ENCODE measurements at places on chromosomes 12 and 14.

GRCh38 chr14:22505309-22505696 is 83.7 kb downstream of the DAD1 start:
- no peak for DNase-seq

GRCh38 chr12:25784669-25785068 is 173.8 kb upstream of the RASSF8 start:
- no peak for DNase-seq

DNA sequence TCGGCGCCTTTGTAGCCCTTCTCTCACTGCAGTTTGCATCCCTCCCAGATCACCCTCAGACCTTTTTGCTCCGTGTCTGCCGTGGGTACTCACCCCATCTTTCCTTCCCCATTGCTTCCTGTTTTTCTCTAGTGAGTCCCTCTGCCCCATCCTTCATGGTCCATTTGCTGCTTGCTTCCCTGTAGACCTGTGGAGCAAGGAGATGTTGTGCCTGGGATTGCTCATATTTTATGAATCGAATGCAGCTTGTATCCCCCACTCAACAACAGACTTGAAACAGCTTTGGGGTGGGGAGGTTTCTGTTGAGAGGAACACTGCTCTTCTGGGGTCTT is 661 bp downstream of the DENR start:
- DNase-seq: no peak

- DNase-seq: no peak
Observed at GRCh38 chr14:60720391-60720790, 3.8 kb downstream of the SIX4 start.

DNA sequence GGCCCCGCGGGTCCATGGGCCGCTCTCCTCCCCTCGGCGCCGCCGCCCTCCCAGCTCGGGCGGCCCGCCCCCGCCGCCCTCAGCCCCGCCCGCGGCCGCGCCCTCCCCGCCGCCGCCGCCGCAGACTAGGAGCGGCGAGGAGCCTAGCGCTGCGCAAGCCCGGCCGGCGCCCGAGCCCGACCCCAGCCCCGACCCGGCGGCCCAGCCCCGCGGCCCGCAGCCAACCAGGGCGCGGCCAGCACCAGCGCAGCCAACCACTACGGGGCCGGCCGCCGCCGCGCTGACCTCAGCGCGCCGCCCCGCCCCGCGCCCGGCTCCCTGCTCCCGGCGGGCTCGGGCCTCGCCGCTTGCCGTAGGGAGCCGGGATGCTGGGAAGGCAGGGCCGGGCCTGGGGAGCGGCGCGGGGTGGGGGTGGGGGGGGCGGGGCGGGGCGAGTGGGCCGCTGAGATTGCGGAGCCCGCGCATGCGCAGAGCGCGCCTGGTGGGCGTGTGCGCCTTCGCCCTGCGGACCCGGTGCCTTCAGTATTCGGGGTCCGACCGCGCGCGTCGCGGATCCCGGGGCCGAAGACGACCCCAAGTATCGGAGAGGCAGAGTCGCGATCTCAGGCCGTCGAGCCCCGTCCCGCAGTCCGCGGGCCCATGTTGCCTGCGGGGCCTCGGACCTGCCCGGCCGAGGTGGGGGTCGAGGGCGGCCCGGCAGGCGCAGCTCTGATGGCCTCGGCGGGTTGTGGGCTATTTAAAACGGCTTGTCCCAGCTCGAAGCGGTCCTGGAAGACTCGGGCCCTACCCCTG is at the start of gene CDC42BPB:
CDC42BPB (minus strand) TSS at position 178 of the 792 bp plus-strand sequence. CDS start 376 bp downstream, outside the sequence.
- DNase-seq: peak; percentile 55

DNA sequence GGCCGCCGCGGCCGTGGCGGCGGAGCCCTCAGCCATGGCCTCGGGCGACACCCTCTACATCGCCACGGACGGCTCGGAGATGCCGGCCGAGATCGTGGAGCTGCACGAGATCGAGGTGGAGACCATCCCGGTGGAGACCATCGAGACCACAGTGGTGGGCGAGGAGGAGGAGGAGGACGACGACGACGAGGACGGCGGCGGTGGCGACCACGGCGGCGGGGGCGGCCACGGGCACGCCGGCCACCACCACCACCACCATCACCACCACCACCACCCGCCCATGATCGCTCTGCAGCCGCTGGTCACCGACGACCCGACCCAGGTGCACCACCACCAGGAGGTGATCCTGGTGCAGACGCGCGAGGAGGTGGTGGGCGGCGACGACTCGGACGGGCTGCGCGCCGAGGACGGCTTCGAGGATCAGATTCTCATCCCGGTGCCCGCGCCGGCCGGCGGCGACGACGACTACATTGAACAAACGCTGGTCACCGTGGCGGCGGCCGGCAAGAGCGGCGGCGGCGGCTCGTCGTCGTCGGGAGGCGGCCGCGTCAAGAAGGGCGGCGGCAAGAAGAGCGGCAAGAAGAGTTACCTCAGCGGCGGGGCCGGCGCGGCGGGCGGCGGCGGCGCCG is 381 bp downstream of the YY1 start:
- no peak for DNase-seq

GRCh38 chr12:46380022-46380796 is 7.6 kb upstream of the SLC38A2 start:
- DNase-seq: no peak

DNA sequence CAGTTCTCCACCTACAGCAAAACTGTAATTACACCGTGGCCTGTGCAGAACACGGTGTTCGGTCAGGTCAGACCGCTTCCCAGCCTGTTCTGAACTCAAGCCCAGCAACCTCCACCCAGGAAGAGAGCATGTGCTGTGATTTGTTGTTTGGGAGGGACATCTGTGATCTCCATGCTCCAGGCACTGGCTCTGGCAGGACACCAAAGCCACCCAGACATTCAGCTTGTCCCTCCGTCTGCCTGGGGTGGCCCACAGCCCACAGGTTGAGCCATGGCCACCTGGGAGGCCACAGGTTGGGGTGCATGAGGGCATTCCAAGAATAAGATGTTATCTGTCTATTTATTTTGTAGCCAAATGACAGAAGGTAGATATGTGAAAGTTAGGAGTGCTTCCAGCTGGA is 1091.1 kb downstream of the VRK1 start:
- no peak for DNase-seq

GRCh38 chr14:73753887-73754795 is 40.0 kb upstream of the PNMA1 start:
- peak; percentile 34 for DNase-seq

DNA sequence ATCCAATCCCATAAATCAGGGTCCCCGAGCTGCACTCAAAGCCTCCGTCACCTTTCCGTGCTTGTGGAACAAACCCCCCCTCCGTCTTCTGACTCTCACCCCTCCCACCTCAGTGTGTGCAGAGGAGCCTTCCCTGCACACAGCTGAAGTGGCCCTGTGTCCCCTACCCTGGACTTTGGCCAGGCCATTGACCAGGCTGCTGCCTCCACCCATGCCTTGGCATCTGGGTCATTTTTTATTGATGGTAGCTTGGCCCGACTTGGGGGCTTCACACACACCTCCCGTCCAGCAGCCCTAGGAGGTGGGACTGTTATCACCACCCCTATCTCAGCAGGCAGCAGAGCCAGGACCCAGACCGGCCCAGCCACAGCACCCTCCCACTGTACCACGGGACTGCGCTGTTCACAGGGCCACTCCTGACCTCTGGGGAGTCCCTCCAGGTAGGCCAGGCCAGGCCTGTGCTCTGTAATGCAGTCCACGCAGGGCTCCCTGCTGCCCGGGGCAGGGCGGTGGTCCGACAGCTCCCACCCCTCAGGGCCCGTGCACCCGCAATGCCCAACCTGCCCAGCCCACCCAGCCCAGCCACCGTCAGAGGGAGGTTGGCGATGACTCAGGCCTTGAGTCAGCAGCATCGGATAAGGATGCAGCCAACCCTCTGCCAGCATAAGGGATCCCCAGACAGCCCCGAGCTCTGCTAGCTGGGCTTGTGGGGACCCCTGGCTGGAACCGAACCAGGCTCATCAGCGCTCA is 9.2 kb upstream of the INF2 start:
- no peak for DNase-seq

DNA sequence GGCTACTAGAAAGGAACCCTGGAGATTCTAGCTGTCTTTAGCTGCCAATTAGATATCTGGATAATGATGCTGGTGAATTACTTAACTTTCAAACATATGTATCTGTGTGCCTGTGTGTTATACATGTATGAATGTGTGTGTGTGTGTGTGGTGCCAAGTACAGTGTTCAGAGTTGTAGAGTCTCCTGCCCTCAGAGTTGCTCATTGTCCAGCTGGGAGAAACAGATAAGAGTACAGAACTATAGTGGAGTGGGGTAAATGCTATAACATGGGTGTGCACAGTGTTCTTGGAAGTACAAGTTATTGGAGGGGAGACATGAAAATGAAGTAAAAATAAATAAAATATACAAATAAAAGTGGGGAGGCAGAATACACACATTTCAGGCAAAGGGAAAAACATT is 23.6 kb upstream of the ADAM20 start:
- DNase-seq: no peak

GRCh38 chr12:3432176-3432742 is 58.7 kb upstream of the PRMT8 start:
- no peak for DNase-seq

GRCh38 chr12:29980304-29980703 is 196.6 kb upstream of the TMTC1 start:
- no peak for DNase-seq

- no peak for DNase-seq
Observed at GRCh38 chr14:54756656-54757392, 145.8 kb downstream of the GCH1 start.

DNA sequence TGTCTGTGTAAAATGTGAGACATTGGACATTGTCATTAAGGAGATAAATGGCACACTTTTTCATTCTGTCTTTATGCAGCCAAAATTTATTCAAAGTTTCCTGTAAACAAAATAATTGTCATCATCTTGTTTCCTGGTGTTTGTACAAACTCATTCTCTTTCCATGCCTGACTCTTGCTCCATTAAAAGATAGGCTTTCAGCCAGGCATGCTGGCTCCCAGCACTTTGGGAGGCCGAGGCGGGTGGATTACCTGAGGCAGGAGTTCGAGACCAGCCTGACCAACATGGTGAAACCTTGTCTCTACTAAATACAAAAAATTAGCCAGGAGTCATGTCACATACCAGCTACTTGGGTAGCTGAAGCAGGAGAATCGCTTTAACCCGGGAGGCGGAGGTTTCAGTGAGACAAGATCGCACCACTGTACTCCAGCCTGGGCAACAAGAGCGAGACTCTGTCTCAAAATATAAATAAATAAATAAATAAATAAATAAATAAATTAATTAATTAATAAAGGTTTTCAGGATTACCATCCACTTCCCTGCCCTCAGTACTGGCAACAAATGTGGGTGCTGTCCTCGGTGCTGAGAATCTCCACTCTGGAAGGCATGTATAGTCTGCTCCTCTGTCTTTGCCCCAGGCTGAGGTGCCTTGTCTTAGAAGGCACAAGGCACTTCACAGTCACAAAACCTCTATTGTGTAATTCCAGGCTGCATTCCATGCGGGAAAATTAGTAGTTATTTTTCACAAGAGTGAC is 83.2 kb downstream of the PAH start:
- DNase-seq: no peak

DNA sequence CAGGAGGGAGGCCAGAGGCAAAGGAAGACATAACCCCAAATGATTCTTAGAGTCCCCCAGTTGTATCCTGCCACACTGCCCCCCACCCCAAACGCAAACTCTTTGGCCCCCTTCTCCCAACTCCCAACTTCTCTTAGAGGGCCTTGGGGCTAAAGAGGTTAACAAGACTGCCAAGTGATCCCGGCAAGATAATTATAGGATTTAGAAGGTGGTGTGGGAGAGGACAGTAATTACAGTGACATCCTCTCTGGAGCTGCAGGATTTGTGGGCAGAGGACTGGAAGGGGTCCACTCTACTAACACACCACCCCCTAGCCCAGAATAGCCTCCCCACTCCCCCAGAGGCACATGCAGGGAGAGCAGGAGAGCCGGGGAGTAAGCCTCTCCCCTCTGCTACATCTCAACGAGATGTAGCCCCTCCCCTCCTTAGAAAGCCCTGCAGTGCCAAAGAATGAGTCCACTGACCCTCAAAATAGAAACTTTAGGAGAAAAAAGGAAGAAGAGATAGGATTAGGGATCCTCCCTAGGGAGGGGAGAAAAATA is 5.3 kb upstream of the GDF11 start:
- DNase-seq: no peak

DNA sequence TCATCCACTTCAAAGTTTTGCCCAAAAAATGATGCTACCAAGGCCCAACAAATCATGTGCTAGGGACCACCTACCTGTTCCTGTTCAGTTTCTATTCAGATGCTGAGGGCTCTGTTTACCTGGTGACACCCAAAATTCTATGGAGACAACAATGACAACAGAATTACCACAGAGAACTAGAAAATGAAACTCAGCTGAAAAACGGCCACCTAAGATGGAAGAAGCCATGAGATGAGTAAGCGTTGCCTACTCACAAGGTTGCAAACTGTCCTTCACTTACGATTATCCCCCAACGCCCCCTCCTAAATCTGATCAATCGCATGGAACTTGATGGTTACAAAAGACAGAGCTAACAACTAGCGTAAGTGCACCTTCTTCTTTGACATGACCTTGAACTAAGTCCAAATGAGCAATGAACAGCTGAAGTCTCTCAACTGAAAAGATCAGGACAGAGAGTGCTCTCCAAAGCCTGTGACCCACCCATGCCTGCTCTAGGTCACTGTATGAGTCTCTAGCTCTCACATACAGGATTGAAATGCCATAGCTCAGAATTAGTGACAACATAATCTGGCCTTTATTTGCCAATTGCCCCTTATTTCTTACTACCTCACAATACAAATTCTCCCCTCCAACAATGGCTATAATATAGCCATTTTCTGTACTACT is at the start of gene RNASE11:
RNASE11 (minus strand) TSS at position 513 of the 666 bp plus-strand sequence.
- no peak for DNase-seq

- DNase-seq: no peak
Observed at GRCh38 chr14:99173086-99173485, 98.9 kb downstream of the BCL11B start.

- no peak for DNase-seq
Observed at GRCh38 chr12:49548481-49548821, 9.6 kb downstream of the KCNH3 start.

DNA sequence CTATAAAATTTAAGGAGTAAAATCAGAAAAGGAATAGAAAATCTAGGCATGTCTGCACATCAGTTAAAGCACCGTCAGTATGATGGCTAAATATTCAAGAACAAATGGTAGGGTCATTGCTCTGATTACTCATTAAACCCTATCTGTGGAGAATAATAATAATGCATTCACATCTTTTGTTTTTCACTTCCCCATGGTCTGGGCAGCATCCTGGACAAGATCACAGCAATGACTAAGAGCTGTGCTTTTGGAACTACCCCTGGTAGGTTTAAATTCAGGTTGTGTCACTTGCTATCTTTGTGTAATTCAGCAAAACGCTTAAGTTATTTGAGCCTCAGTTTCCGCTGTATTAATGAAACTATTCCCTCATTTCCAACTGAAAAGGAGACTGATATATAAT is 33.1 kb downstream of the C12orf42 start:
- no peak for DNase-seq

GRCh38 chr12:10128687-10129086 is 1.3 kb downstream of the CLEC7A start:
- DNase-seq: peak; percentile 11

GRCh38 chr12:112167031-112167461 is 41.7 kb downstream of the TRAFD1 start:
- DNase-seq: no peak

Data from CD4-positive, alpha-beta T cell treated with Interleukin-4 for 4 hours (primary cell).